Activated naive CD4-positive, alpha-beta T cell (primary cell): ENCODE measurements at places on chromosomes 1 and 21.

DNA sequence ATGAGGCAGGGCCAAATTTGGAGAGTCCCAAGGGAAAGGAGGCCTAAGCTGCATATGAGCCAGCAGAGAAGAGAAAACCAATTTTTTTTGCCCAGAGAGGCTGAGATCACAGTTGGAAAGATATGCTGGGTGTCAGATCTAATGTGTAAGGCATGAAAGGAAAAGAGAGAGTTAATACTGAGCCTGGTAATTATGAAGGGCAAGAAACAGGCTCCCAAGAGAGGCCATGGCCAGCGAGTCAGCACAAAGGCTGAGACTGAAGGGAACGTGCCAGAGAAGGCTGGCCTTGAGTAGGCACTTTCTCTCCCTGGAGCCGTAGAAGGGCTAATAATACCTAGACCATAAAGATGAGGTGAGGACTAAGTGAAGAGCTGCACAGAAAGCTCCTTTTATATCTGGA, 31.8 kb upstream of the BEND5 start:
- no peak for DNase-seq

GRCh38 chr1:36605942-36606640, 123.4 kb upstream of the CSF3R start:
- DNase-seq: no peak

DNA sequence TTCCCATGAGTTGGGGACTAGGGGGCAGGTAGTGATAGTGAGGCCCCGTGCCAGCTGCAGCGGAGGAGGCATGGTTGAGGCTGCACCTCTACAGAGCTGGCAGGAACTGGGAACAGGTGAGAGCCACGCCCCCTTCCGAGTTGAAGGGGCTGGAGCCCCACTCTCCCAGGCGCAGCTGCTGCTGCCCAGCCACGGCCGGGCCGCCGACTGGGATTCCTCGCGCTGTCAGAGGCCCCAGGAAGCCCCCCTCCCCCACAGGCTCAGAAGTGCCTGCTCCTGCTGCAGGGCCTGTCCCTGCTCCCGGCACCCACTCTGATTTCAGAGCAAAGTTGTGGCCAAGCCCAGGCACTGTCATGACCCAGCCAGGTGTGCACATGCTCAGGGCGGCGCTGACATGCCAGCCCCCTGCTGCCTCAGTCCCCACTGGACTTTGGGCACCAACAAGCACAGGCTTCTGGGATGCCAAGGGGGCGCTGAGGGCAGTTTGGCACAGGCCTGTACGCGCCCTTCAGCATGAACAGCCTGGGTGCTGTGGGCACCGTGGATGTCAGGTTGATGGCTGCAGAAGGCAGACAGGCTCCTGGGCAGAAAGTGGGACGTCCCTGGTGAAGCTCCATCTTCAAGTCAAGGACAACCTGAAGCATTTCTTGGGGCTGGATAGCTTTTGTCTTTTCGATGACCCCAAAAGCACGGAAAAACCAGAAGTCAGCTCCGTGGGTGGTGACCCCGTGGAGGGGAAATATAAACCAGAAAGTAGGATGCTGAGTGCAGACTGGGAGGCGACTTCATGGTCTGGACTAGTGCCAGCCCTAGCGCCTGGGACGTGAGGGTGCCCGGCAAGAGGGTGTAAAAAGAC, 121.5 kb downstream of the SIM2 start:
- DNase-seq: no peak

GRCh38 chr1:54017979-54018378, at the start of gene LDLRAD1:
LDLRAD1 (minus strand) TSS chr1:54018186; CDS start chr1:54018112, 74 bp downstream.
- DNase-seq: no peak

GRCh38 chr1:2279817-2280216, 51.7 kb downstream of the SKI start:
- DNase-seq: no peak

DNA sequence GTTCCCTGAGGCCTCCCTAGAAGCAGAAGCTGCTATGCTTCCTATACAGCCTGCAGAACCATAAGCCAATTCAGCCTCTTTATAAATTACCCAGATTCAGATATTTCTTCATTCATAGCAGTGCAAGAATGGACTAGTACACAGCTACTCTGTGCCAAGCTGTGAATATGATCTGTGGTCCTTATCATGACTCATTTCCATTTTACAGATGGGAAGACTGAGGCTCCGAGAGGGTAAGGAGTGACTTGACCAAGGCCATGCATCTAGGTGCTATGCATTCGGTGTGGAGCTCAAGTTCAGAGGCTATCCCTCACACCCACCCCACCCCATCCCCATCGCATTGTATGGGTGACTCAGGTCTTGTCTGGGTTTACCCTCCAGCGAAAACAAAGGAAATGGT, 52.3 kb upstream of the DISP3 start:
- no peak for DNase-seq

DNA sequence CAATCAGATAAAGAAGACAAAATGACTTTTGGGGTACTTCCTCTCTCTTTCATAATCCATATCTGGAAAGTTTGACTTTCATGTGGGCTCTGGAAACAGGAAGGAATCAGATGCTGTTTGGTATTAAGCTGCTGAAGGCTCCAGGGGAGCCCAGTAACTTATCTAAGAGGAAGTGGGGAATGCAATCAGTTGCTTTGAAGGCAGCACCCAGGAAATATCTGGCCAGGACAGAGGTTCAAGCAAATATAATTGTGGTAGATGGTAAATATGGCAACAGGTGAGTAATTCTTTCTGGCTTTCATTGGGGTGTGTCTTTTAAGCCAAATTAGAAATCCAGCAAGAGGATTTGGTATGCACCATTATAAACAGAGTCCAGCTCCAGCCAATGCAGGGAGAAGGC, 44.4 kb downstream of the COLGALT2 start:
- no peak for DNase-seq

- DNase-seq: no peak
Measured at GRCh38 chr21:38277501-38278131, 20.8 kb downstream of the KCNJ15 start.

DNA sequence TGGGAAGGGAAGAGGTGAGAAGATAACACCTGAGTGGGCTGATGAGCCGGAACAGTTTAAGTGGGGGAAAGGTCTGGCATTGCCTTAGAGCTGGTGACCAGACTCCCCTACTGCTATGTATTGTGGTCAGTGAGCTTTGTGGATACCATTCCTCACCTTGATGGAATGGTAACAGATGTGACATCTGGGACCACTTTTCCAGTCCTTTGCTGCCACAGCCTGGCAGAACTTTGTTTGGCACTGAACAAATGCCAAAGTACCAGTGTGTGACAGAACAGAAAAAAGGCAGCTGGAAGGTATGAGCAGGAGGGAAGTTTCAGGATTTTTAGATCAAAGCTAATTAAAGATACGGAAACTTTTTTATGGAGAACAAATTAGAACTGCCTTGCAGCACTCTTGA, 6.2 kb downstream of the MED8 start:
- DNase-seq: no peak

GRCh38 chr1:168614235-168614634, 37.8 kb downstream of the XCL1 start:
- DNase-seq: no peak

DNA sequence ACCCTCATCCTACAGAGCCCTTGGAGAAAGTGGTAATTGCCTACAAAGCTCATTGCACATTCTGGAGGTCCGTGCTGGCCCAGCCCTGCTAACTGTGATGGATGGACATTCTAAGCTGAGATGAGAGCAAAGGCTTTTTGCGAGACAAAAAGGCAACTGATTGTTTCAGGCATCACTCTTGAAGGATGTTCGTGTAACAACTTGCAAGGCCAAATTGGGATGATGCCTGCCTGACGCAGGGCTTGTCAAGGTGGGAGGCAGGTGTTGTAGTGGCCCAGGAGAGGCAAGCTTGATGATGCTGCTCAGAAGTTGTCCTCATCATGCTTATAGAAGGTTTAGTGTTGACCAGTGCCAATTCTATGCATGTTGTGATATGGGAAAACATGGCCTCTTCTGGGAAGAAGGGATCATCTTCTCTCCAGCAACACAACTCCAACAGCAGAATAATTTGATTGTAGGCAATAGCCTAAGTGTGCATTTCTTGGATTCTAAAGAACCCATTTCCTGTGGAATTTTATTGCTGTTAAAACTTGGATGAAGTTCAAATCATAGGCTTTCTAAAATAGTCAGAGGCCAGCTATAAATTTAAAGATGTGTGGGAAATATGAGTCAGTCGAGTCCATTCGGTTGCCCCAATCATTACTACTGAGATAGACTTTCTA, 102.5 kb upstream of the COA6 start:
- no peak for DNase-seq

- no peak for DNase-seq
Measured at GRCh38 chr1:84726593-84727499, 36.6 kb upstream of the SSX2IP start.

DNA sequence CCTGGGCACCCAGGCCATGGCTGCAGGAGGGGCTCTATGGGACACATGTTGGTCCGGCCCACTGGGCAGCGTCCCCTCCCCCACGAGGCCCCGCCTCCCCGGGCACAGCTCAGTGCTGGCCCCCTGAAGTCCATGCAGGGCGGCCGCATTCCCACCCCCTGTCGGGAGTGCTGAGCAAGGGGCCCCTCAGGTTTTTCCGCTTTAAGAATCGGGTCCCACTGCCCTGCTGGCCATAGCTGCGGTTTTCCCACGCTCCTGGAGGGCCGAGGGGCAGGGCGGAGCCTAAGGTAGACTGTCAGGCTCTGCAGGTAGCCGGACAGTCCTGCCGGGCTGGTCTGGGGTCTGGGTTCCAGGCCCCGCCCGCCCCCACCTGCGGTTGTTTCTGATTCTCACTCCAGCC, 43.5 kb upstream of the CCDC27 start:
- DNase-seq: no peak

GRCh38 chr1:25662061-25662460, 45.5 kb downstream of the MAN1C1 start:
- DNase-seq: no peak

DNA sequence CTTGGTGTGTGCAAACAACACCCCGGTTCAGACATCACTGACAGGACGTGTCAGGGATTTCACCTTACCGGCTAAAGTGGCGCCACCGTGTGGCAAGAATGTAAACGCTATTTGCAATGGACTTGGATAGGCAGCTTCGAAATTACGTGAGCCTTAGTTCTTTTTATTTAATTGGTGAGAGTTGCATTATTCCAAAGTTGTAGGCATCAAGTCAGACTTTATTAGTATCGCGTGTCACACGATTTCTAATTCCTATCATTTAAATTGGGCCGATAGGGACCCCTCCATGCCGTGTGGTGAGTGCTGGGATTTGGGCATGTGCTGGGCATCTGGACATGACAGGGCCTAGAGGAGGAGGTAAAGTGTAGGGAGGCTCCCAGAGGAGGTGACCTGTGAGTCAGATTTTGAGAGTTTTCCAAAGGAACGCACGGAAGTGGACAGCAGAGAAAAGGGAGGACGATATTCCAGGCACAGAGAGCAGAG, 14.5 kb upstream of the CPT2 start:
- DNase-seq: peak; percentile 66

- DNase-seq: no peak
Measured at GRCh38 chr1:1080122-1080757, 6.1 kb upstream of the RNF223 start.

- no peak for DNase-seq
Measured at GRCh38 chr1:113875714-113876113, 4.2 kb upstream of the PTPN22 start.

- DNase-seq: no peak
Measured at GRCh38 chr21:35201799-35202198, 152.7 kb upstream of the RUNX1 start.

GRCh38 chr21:31909153-31910073, 36.6 kb downstream of the HUNK start:
- no peak for DNase-seq

GRCh38 chr1:195530961-195531360, 1077.3 kb downstream of the KCNT2 start:
- DNase-seq: no peak

- no peak for DNase-seq
Measured at GRCh38 chr1:244347942-244348341, 103.8 kb downstream of the ADSS2 start.

GRCh38 chr1:116676291-116676690, 8.8 kb upstream of the IGSF3 start:
- DNase-seq: no peak

GRCh38 chr1:44407430-44408211, 2.6 kb downstream of the RNF220 start:
- DNase-seq: no peak

- no peak for DNase-seq
Measured at GRCh38 chr1:63855942-63856341, 82.1 kb downstream of the ROR1 start.

GRCh38 chr1:54965624-54966340, 14.6 kb upstream of the TMEM61 start:
- DNase-seq: no peak

DNA sequence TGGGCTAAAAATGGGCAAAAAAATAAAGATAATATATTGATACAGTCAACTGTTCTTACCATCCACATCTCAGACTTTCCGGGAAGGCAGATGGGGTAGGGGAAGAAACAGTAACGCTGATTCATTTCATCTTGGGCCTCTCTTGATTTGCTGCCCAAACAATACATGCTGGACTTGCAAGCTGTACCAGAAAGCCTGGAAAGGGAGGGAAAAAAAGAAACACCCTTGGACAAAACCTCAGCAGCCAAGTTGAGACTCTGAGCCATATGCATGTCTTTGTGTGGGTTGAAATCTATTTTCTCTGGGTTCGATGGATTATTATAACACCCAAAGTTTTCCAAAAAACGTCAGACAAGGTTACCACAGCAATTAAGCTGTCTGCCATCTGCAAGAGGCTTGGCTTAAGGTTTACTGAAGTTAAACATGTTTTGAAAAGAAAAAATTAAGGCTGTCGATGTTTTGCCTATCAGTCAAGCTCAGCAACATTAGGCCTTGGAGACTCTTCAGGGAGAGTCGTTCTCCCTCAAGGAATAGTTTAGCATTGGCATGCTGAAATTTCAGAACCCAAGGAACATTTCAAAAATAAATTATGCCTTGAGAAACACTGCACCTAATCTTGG, 71.2 kb downstream of the PSMG1 start:
- DNase-seq: no peak

DNA sequence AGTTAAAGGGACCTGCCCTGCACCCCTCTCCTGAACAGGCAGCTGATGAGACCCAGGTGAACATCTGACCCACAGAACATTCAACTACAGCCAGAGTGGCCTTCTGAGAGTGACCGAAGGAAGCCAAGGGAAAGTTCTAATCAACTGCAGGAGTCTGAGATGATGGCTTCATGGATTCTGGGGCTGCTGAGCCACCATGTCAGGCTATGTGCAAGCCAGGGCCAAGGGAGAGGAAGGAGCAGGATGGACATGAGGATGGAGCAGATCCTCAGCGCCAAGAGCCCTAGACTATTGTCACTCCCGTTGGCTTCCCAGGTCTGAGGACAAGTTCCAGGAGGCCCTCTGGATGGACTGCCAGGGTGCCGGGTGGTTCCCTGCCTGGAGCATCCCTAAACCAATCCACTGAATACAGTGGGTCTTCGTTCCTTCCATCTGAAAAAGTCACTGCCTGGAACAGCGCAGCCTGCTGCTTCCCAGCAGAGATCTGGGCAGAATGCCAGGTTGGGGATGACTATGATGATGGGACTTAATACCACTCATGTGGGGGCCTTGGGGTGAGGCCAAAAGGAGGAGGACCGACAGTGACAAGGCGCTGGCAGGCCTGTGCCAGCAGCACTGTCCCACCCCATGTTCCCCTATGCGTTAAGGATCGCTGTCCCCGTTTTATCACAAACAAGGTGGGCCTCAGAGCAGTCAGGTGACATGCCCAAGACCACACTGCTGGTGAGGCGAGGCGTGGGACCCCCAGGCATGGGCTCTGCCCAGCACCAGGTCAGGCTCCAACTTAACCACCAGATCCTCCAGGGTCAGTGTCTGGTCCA, 19.8 kb downstream of the SPOCD1 start:
- DNase-seq: no peak
